ENCODE measurements at places on chromosomes 3 and 15.

- no peak for DNase-seq
These were observed 32.8 kb upstream of the TIMP4 start for GRCh38 chr3:12191559-12191958.

- DNase-seq: no peak
These were observed 91.1 kb downstream of the TRIM42 start for GRCh38 chr3:140768941-140769340.

GRCh38 chr3:45995236-45996192 is at the start of gene FYCO1:
FYCO1 (minus strand) TSS chr3:45995824; CDS start chr3:45984910, 10,914 bp downstream.
- peak; percentile 91 for DNase-seq

GRCh38 chr15:81947548-81947947 is 98.3 kb downstream of the MEX3B start:
- no peak for DNase-seq

DNA sequence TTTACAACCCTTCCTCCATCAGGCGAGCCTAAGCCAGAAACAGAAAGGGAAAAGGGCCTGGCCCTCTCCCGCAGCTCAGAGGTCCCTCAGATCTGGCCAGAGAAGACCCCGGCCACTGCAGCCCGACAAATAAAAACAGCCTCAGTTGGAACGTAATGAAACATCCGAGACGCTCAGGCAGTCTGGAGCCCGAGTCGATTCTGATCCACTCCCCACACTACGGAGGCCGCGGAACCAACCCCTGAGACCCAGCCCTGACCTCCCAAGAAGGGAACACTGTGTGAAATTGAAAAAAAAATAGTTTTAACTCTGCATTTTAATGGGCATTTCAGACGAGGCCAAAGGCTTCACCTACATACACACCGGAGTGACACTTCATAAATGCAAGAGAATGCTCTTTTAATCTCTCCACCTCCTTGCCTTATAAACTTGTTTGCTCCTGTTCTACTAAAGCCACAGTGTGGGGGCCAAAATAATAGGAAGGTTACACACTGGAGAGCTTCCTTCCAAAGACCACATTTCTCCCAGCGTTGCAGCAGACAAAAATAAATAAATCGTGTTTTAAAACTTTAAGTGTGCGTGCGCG is 3.7 kb downstream of the MEIS2 start:
- DNase-seq: no peak

DNA sequence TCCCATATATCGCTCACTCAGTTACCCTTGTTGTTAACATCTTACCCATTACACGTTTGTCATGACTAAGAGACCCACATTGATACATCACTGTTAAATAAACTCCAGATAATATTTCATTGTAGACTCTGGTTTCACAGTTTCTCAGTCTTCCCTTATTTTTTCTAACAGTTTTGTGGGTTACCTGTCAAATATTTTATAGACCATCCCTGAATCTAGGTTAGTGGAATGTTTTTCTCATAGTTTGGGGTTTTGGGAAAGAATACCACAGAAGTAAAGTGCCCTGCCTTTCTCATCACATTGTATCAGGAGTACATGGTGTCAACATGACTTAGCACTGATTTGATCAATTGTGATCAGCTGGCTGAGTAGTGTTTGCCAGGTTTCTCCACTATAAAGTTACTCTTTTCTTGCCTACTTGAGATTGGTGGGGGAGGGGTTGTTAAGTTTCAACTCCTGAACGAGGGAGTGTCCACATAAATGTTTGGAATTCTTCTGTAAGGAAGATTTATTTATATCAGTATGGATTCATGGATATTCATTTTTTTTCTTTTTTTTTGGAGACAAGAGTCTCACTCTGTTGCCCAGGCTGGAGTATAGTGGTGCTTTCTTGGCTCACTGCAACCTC is 25.9 kb downstream of the RNF111 start:
- no peak for DNase-seq

DNA sequence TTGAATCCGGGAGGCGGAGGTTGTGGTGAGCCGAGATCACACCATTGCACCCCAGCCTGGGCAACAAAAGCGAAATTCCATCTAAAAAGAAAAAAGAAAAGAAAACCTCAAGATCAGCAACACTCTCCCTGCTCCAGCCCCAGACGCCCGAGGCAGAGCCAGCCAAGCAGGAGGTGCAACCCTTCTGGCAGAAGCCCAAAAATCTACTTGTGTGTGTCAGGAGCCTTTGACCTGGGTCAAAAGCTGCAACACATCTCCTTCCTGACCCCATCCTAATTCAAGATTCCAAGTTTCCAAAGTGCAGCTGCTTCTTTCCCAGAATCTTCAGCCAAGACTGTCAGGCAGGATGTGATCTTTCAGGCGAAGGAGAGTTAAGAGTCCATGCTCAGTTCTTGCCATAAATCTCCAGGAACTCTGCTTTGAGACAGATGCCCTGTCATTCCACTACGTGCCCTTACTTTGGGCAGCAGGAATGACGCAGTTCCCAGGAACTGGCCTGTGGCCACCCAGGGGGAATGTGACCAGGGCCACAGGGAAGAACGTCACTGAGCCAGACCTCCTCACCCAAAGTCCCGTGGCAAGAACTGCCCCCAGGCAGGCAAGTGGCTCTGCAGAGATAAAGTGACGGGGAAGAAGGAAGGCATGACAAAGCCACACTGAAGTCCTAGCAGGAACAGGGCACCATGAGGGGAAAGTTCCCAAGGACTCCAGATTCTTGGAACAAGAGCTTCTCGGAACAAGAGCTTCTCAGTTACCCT is 39.4 kb downstream of the SH3BP5 start:
- no peak for DNase-seq

- DNase-seq: no peak
These were observed 165.4 kb upstream of the TOPAZ1 start for GRCh38 chr3:44076221-44076829.

DNA sequence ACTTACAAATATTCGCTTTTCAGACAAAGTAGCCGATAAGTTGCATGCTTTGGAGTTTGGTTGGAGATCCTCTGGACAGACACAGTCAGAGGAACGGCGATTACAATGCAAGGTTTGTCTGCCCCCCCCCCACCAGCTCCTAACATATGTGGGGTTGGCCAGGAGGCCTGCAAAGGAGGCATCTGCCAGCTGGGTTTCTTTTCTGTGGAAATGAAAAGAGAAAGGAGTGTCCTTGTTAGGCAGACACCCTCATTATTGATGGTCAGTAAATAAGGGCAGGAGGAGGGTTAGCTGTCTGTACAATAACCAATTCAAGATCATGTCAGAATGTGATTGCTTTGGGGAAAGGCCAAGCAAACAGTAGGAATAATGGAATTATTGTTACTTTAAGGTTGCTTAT is 49.1 kb downstream of the TLNRD1 start:
- no peak for DNase-seq

DNA sequence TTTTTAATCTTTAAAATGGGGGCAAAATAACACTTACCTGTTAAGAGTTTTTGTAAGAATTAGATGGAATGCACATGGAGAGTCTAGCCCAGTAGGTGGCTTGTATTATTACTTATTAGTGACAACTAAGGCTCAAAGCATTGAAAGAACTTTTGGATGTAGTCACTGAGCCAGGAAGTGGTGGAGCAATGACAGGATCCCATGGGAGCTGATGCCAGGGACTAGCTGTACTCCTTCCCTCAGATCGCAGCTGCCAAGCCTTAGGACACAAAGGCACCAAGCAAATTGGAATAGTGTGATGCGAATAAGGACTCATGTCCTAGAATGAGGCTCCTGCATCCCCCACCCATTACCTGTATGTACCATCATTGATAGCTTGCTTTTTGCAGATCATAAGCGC is 370.4 kb upstream of the RGMA start:
- no peak for DNase-seq

GRCh38 chr3:127440384-127440783 is 150.1 kb downstream of the TPRA1 start:
- no peak for DNase-seq

GRCh38 chr3:98359993-98360675 is 6.5 kb downstream of the OR5K4 start:
- DNase-seq: peak; percentile 41

DNA sequence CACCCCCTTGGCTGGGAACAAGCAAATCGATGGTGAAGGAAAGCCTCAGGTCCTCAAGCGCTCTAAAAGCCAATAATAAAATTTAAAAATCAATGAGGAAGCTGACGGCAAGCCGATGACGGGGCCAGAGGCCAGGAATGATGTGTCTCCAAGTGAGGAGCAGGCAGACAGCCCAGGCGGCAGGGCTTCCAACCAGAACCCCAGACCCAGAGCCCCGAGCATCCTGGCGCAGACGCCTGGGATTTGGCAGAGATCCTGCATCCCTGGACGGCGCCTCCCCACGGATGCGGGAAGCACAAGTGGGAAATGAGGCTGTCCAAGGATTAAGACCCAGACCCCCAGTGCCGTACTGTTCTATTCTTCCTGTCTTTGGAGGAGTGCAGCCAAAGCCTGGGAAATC is 123.0 kb upstream of the PROK2 start:
- no peak for DNase-seq

DNA sequence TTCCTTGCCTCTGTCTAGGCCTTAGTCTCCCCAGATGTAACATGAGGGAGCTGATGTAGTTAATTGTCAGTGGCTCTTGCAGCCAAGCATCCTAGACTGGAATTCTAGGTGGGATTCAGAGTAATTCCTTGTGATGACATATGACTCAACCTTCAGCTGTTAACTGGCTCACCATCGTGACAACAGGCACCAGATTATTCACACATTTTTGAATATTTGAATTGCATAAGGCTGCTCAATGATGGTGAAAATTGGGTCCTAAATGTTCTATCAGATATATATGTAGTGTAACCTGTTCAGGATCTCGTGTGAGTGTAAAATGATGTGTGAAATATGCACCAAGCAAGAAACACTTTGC is 405.1 kb downstream of the LPP start:
- DNase-seq: no peak

DNA sequence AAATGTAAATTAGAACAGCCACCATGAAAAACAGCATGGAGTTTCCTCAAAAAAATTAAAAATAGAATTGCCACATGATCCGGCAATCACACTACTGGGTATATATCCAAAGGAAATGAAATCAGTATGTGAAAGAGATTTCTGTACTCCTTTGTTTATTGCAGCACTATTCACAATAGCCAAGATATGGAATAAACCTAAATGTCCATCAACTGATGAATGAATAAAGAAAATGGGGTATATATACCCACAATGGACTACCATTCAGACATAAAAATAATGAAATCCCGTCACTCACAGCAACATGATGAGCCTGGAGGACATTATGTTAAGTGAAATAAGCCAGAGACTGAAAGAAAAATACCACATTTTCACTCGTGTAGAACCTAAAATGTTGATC is 296.9 kb downstream of the RAP2B start:
- DNase-seq: no peak

GRCh38 chr3:172314591-172315160 is 133.6 kb downstream of the GHSR start:
- no peak for DNase-seq

GRCh38 chr15:29883126-29883525 is 60.9 kb upstream of the TJP1 start:
- DNase-seq: no peak

- DNase-seq: no peak
These were observed 353.9 kb upstream of the TGFBR2 start for GRCh38 chr3:30252474-30252873.

GRCh38 chr3:186178412-186178811 is 69.5 kb upstream of the ETV5 start:
- DNase-seq: no peak

- no peak for DNase-seq
These were observed 156.8 kb upstream of the GADL1 start for GRCh38 chr3:31051226-31051625.

- DNase-seq: peak; percentile 65
These were observed 60.3 kb downstream of the HEG1 start for GRCh38 chr3:124995460-124995994.

- DNase-seq: no peak
These were observed 13.6 kb upstream of the GLCE start for GRCh38 chr15:69146724-69147435.

DNA sequence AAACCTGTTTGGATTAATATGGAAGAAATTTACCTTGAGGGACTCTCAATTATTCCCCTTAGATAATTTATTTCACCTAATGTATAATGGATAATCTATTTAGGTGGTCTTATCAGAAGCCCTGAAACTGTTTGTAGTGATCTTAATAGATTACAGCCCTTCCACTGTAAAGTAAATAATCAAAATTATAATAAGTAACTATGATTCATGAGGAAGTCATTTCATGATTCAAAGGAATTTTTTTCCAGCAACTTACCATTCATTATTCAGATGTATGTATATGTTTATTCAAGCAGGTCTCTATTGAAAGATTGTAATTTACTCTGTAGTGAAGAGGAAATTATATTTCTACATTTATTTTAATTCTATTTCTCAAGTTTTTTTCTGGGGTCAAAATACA is 250.6 kb upstream of the ROBO1 start:
- DNase-seq: no peak

- DNase-seq: no peak
These were observed 9.1 kb upstream of the HDAC11 start for GRCh38 chr3:13470894-13471574.

- no peak for DNase-seq
These were observed 92.7 kb downstream of the BOC start for GRCh38 chr3:113304102-113304501.

DNA sequence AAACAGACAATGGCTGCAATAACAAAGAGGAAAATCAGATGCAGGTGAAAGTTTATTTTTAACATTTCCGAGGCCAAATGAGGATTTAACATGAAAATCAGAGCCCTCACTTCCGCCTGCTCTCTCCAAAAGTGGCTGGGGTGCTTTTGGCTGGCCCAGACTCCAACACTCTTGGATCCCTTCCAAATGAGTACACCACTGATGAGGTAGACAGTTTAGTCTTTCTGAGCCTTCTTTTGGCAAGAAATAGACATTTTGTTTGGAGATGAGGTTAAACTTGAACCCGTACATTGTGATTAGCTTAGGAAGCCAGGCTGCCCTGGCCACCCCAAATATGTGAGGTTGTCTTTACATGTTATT is 51.0 kb upstream of the TRA2B start:
- no peak for DNase-seq

DNA sequence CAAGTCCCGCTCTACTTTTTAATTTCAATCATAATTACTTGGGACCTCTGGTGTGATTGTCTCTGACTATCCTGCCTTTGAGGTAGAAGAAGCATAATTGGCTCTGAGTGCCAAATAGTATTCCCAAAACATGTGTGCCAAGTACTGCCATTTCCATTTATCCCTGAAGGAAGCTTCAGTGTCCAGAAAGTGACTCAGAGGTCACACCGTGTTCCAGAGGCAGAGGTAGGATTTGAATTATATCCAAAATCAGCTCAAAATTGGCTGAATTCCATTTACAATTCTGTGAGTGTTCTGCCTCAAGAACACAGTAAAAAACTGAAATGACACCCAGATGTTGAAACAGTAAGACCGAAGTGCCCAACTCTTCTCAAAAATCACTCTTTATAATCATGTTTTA is 255.3 kb downstream of the RSL24D1 start:
- no peak for DNase-seq
